Muscle of back (tissue), 13 donors: ENCODE measurements at places on chromosomes 6 and 20.
A peak's percentile ranks its signal among the peaks of the same experiment; 100 is the strongest.

DNA sequence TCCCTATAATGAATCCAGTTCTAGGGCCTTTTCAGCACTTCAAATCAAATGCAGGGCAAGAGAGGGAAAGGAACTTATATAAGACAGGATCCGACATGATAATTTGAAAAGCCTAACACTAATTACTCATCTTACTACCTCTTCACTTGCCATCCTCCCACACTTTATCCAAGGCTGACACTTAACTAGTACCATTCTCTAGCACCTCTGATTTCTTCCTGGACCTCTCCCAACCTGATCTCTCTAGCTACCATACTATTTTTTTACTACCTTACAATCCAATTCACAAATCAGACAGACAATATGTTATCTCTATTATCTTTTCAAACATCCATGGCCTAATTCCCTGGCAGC is 50.4 kb downstream of the BTBD9 start:
- DNase-seq = no peak

DNA sequence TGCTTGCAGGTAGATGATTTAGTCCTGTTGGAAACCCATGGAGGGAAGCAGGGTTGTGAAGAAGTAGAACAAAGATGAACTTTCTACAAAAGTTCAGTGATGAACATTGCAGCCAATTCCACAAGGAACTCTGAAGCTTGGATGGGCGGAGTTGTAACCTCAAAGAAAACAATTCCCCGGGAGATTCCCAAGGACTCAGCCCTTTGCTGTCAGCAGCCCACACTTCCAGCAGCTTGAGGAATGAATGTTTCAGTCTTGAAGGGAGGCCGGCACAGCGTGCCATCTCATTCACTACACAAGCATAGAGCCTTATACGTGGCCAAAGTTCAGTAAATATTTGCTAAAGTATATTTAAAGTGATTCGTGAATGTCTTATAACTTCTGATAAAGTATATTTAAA is 269.4 kb downstream of the NKAIN2 start:
- no peak for DNase-seq

GRCh38 chr6:136539967-136540652 is 10.1 kb downstream of the MAP7 start:
- DNase-seq = no peak

- no peak for DNase-seq
These were observed 25.8 kb upstream of the ADGRF5 start for GRCh38 chr6:46947497-46947896.

- no peak for DNase-seq
These were observed 234.1 kb upstream of the ZFP64 start for GRCh38 chr20:52425701-52426100.

DNA sequence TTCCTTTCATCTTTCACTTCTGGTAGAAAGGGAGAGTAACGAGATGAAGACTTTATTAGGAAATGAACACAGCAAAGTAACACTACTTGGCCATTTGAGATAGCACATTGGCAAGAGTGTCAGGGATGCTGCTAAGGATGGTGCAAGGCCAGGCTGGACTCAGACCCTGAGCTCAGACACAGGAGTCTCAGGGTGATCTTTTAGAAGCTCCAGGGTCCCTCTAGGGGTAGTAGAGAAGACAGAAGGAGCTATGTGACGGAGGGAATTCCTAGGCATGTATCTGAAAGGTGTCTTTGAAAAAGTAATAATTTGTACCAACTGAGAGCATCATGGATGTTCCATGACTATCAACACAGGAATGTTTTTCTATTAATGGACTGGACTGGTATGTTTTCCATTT is 436.5 kb downstream of the DHX35 start:
- no peak for DNase-seq

GRCh38 chr6:144449911-144450597 is 164.9 kb downstream of the UTRN start:
- DNase-seq = peak; percentile 82

DNA sequence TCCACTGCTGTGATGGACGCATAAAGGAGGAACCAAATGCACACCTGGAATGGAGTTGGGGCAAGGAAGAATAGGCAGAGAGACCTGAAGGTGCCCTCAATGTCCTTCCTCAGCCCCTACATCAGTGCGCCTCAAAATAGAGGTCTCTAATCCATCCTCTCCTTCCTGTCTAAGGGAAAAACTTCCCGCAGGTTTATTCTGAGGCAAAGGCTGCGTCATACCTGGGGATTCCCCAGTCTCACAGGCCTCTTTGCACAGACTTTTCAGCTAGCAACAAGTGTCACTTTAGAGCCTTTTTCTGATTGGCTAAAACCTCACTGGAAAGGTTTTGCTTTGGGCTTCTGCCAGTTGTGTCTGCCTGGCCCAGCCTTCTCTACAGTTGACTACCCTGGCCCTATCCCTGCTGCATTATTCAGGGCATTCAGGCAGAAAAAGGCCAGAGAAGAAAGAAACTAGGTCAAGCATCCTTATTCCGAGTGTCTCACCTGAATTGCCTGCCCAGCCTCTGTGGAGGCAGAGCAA is 1.8 kb upstream of the HLA-DQB1 start:
- no peak for DNase-seq

DNA sequence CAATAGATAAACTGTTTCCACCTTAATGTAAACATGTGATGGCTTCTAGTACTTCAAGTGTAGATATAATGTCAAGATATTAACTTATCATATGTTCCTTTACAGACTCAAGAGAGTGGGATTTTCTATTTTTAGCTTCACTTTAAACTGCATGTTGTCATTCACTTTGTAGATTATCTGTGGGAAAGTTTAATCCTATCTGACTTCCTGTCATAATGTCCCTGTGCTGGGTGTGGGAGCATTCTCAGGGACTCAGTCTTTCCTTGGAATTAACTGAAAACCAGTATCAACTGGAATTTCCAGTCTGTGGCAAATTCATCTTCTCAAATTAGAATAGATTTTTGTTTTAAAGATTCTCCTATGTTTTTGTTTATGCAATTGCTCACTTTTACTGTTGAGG is 226.1 kb upstream of the FERMT1 start:
- DNase-seq = no peak

DNA sequence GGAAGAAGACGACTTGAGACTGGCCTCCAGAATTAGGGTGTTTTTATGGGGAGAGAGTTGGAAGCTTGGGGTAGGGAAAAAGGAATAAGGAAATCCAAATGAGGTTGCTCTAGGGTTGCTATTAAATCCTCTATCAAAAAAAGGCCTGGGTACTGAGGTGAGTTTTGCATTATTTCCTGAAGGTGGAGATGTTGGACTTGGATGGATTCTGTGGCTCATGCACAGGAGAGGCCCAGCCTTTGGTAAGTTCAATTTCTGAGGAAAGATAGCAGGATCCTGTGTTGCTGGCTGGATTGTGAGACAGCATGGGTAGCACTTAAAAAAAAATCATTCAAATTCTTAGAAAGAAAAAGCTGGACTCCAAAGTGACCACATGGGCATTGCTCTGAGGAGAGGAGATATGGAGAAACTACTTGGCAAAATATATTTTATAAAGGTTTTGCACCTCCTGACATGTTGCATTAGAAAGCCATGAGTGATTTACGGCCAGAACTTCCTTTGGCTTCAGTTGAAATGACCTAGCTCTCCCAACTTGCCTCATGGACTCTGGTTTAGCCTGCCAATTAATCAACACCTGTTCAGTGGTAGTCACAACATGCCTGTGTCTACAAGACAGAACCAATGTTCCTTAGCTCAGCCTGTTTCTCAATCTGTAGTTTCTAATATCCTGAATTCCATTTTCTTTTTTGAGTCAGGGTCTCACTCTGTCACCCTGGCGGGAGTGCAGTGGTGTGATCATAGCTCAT is 152.1 kb upstream of the RALGAPA2 start:
- peak; percentile 19 for DNase-seq

DNA sequence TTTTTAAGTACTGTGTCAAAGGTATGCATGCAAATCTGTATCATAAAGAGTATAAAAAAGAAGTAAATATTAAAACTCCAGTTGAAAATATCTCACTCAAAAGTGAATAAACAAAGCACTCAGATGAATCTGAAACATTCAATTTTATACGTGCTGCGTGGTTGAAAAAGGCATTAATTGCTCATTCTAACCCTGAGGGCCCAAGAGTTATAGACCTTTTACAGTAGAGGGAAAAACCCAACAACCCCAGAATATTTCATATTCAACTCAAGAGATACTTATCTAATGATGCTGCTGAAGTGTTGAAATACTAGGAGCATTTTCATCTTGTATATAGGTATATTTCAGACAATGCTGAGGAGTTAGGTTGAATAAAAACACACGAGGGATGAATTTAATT is 862.8 kb upstream of the CITED2 start:
- DNase-seq = peak; percentile 7

DNA sequence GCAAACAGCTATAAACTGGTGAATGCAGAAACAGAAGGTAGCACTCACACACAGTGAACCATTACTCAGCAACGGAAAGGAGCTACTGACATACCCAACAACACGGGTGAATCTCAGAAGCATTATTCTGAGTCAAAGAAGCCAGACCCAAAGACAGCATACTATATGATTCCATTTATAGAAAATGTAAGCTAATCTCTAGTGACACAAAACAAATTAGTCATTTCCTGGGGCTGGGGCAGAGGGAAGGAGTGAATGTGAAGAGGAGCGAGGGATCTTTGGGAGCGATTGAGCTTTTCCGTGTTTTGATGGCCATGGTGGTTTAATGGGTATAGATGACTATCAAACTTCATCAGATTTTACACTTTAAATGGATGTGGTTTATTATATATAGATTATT is 614.6 kb downstream of the DHX35 start:
- DNase-seq = no peak

- DNase-seq = no peak
These were observed 301 bp downstream of the PPP1R3D start for GRCh38 chr20:59939879-59940128.

DNA sequence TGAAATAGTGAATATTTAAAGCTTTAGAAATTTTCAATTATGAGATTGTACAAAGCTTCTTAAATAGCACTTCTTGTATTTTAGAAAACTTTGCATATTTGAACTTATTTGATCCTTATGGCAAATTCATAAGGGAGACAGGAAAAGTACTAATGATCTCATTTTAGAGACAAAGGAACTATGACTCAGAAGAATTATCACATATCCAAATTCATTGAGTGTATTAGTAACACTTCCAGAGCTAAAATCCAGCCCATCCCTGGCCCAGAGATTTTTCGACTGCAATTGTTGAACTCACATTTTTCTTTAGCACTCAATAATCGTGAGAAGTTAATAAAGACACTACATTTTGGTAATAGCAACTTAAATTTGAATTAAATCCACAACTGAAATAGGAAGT is 704.3 kb downstream of the EPM2A start:
- no peak for DNase-seq

GRCh38 chr6:23678626-23679025 is 447.4 kb upstream of the NRSN1 start:
- DNase-seq = no peak

GRCh38 chr20:7085467-7085866 is 318.0 kb downstream of the BMP2 start:
- no peak for DNase-seq

DNA sequence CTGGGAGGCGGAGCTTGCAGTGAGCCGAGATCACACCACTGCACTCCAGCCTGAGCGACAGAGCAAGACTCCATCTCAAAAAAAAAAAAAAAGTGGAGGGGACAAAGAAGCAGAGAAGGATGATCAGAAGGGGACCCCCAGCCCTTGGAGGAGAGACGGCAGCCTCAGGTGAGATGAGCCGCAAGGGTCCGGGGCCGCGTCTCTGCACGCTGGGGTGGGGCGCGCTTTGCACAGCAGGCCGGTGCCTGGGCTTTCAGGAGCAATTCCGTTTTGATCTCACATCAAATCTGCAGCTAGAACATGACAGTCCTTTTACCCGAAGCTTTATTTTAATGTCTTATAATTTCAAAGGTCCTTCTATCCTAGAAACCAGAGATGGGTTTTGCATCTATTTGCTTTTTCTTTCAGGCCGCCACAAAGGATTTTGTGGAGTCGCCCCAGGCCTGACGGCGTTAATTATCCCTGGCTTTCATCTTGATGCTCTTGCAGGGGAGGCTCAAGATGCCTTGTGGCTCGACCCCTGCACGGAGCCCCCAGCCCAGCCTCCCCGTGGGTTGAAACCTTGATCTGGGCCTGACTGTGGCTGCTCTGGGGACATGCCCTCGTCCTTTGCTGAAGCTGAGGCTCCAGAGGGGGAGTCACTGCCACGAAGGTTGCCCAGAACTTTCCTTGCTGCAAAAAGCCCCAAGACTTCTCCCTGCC is 17.3 kb downstream of the HRH3 start:
- no peak for DNase-seq

GRCh38 chr6:27684264-27685211 is 211.6 kb upstream of the ZNF184 start:
- DNase-seq = peak; percentile 19

DNA sequence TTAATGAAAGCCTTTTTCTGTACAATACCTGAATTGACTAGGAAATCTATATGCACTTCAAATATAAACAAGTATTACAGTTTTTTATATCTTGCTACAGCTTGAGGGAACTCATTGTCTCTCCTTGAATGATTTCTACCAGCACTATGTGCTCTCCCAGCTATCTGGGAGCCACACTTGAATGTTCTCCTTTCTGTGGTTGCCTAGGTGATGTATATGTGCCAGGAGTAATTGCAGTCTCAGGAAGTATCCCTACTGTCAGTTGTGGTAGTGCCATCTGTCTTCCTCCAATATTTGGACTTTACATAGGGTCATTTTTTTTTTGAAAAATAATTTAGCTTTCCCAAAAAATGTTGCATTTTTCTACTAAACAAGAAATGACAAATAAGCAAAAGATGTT is 288.0 kb upstream of the PLCB4 start:
- no peak for DNase-seq

DNA sequence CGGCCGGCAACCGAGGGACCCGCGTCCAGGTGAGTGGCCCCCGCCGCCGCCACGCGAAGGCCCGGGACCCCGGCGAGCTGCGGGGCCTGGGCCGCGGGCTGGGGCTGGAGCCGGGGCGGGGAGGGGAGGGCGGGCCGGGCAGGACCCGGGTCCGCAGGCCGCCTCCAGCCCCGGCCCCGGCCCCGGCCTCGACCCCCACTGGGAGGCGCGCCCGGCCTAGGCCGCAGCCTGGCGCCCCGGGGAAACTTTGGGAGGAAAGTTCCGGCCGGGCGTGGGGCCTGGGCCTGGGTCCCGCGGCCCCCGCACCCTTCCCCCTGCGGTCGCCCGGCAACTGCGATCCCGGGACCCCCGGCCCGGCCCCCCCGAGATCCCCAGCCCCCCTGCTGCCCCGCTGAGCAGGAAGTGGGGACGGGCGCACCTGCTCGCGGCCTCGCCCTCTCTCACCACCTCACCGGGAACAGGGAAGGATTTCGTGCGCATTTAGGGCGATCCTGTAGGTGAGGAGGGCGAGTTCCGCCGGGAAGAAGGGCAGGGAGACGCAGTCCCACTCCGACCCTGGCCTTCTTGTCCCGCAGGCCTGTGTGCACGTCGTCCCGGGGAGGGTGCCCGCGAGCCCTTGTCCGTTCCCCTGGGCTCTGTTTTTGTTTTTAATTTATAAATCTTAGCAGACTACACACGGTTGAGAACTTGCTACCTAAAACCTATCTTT is 402 bp downstream of the OSBPL2 start:
- DNase-seq = peak; percentile 22

GRCh38 chr6:80940571-80940970 is 811.9 kb downstream of the TENT5A start:
- peak; percentile 82 for DNase-seq

DNA sequence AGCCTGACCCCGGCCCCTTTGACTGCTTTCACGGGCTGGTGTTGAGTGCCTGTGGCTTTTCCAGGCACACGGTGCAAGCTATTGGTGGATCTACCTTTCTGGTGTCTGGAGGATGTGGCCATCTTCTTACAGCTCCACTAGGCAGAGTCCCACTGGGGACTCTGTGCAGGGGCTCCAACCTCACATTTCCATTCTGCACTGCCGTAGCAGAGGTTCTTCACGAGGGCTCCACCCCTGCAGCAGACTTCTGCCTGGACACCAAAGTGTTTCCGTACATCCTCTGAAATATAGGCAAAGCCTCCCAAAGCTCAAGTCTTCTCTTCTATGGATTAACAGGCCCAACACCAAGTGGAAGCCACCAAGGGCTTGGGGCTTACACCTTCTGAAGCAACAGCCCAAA is 691.5 kb upstream of the POU3F2 start:
- DNase-seq = no peak
